Kidney epithelial cell (primary cell): ENCODE measurements at places on chromosomes 3 and 15.

- no peak for DNase-seq
Observed at GRCh38 chr3:197577366-197578074, 21.8 kb upstream of the BDH1 start.

DNA sequence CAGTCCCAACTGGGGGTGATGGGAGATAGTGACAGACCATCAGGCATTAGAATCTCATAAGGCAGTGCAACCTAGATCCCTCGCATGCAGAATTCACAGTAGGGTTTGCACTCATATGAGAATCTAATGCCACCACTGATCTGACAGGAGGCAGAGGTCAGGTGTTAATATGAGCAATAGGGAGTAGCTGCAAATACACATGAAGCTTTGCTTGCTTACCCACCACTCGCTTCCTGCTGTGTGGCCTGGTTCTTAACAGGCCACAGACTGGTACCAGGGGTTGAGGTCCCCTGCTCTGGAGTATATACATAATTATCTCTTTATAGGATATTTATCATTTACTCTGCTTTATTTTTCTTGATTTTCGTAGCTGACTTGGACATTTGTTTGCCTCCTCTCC, 36.0 kb upstream of the ZMAT3 start:
- no peak for DNase-seq

- DNase-seq = no peak
Observed at GRCh38 chr3:153373606-153374005, 211.6 kb downstream of the RAP2B start.

GRCh38 chr3:132231633-132232032, 85.6 kb upstream of the ACP3 start:
- DNase-seq = no peak

DNA sequence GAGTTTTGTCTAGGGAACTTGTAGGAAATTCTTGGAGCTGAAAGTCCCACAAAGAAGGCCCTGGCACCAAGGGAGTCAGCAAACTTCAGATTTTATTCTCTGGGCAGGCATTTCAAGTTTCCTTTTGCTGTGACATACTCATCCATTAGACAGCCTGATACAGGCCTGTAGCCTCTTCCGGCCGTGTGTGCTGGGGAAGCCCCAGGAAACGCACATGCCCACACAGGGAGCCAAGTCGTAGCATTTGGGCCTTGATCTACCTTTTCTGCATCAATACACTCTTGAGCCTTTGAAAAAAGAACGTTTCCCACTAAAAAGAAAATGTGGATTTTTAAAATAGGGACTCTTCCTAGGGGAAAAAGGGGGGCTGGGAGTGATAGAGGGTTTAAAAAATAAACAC, 15.0 kb downstream of the TIGIT start:
- DNase-seq = no peak

DNA sequence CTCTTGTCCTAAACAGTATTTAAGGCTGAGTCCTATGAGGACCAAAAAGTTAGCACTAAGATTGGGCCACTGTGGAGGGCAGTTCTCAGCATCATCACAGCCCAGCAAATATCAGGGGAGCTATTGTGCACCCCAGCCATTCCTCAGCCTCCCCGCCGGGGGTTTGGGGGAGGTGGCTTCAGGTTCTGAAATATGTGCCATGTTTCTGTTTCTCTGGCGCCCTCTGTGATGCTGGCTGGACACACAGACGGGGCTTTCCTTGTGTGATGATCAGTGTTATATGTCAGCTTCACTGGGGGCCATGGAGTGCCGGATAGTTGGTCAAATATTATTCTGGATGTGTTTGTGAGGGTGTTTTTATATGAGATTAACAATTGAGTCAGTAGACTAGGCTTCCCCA, 106.8 kb downstream of the GABRG3 start:
- DNase-seq = no peak

- no peak for DNase-seq
Observed at GRCh38 chr3:70873686-70874085, 561.2 kb upstream of the MDFIC2 start.

DNA sequence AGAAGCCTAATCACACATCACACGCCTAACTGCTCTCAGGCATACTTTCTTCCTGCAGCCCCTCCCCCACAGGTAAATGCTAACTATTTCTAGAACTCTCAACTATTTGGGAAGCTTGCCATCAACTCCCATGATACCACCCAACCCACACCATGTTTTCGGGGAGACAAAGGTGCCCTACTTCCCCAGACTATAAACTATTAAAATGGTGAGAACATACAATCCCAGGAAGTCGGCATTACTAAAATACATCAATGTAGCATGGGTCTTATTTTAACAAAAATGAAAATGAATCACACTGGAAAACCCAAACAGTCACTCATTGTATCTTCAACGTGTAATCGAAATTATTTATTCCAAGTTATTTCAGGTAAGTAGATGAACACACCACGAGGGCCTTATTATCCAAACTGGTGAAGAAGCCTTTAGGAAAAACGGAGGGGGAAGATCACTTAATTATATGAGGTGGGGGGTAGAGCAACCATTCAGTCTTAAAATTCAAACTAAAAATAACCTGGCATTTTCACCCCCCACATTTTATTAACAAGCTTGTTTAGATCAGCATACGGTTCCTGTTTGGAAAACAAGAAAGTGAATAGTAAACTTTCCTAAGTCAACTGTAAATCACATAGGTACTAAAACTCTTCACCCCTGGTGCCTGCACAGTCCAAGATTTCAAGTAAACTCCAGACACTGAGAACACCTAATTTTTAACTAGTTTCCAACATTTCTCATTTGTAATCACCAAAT, 1.9 kb downstream of the TBL1XR1 start:
- no peak for DNase-seq

DNA sequence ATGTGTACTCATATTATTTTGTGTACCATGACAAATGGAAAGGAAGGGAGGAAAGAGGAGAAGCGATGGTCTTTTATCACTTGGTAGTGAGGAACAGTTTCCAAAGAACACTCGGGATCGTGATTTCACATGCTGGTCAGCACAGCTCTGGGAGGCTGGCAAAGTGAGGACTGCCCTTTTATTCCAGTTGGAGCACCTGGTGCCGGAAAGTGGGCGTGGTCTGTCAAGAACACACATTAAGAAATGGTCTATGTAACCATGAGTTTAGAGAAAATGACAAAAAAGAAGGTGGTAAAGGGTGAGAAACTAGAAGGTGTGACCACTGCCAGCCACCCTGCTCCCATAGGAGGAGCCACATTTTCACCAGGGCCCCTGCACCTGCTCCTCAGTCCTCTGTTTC, 7.0 kb upstream of the TSEN2 start:
- DNase-seq = no peak

DNA sequence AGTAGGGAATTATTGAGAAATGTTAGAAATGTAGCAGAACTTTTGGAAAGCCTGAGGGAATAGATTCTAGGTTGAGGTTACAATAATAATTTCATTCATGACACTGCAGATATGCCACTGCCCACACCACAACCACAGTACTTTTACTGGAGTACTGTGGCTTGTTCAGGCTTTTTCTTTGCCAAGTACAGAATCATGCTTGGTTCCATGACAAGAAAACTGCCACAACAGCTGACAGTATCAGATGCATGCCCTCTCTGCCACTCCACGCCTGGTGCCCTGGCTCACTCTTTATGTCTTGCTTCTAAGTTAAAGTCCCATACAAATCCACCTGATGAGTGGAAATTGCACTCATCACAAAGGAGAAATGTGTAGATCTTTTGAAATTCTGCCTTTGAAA, 398.6 kb downstream of the ZIC1 start:
- DNase-seq = no peak

DNA sequence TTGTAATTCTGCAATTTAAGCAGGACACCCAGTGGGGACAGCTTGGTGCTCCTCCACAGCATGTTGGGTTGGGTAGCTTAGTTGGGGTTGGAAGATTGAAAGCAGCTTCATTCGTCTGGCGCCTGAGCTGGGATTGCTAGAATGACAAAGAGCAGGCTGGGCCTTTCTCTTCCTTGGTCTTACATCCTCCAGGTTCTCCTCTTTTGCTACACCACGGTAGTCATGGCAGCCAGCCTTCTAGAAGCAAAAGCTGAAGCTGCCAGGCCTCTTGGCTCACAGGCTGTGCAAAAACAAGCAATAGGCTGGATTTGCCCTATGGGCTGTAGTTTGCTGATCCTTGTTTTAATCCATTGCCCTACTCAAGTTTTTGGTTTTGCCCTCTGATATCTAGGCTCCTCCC, 3.2 kb upstream of the ANXA2 start:
- DNase-seq = no peak

GRCh38 chr15:100726421-100727190, 124.2 kb downstream of the ASB7 start:
- DNase-seq = no peak

DNA sequence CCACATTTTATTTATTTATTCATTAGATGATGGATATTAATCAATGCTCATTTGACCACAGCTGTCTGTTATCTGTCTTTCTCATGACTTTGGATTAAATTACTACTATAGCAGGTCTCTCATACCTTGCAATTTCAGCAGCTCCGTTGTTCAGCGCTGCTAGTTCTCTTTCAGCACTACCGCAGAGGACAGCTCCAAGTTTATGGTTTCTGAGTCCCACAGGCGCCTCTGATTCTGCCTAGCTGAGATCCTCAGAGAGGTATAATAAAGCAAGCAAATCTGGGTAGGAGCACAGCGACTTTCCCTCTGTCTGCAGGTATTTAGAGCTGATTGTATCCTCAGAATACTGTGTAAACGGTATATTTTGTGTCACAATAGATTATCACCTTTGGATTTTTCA, 204.9 kb downstream of the CNTN4 start:
- DNase-seq = peak; percentile 10

GRCh38 chr3:127662001-127662469, 10.7 kb upstream of the ABTB1 start:
- no peak for DNase-seq

- no peak for DNase-seq
Observed at GRCh38 chr3:101941318-101942040, 92.2 kb downstream of the NFKBIZ start.

GRCh38 chr3:48748754-48749153, 31.7 kb upstream of the IP6K2 start:
- no peak for DNase-seq

- no peak for DNase-seq
Observed at GRCh38 chr3:120791913-120792312, 49.4 kb downstream of the GTF2E1 start.

- no peak for DNase-seq
Observed at GRCh38 chr3:147122350-147122749, 284.0 kb downstream of the ZIC4 start.

- no peak for DNase-seq
Observed at GRCh38 chr3:105869861-105870755, 1.3 kb upstream of the CBLB start.

- DNase-seq = no peak
Observed at GRCh38 chr15:89937365-89938350, 24.9 kb upstream of the ARPIN start.

- DNase-seq = no peak
Observed at GRCh38 chr15:93131485-93132095, 42.6 kb upstream of the RGMA start.

GRCh38 chr3:16890597-16891333, 6.0 kb downstream of the PLCL2 start:
- no peak for DNase-seq

DNA sequence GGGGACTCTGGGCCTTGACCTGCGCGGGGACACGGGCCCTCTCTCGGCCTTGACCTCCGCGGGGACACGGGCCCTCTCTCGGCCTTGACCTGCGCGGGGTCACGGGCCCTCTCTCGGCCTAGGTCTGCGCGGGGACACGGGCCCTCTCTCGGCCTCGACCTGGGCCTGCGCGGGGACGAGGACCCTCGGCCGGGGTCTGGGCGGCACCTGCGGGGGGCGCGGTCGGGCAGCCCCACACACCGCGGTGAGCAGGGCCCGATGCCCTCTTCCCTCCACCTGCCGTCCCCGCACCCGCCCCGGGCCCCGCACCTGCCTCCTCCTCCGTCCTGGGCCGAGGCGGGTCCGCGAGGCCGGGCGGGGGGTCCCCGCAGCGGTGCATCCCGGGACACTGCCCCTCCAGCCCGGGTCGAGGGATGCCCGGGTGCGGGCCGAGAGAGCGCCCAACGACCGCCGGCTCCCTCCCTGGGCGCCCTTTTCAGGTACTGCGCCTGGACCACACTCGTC, 15.6 kb upstream of the CERS3 start:
- no peak for DNase-seq

GRCh38 chr3:194399874-194400411, 877 bp upstream of the GP5 start:
- DNase-seq = no peak

- DNase-seq = no peak
Observed at GRCh38 chr3:152097120-152097519, 171.6 kb upstream of the MBNL1 start.
